ENCODE measurements at places on chromosomes 6 and 20.

DNA sequence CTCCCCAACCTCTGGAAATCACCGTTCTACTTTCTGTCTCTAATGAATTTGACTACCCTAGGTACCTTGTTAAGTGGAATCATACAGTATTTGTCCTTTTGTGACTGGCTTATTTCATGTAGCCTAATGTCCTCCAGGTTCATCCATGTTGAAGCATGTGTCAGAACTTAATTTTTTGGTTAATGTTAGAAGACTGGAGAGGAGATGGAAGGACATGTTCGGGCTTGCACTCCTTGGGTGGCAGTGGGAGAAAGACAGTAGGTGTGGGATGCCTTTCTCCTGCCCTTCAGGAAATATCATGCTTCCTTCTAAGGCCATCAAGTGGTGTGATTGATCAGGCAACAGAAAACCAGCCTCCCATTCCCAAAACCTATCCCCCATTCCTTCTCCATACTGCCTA is 61.1 kb upstream of the RNF144B start:
- no peak for DNase-seq

GRCh38 chr6:63245909-63246308 is 34.6 kb downstream of the FKBP1C start:
- DNase-seq: no peak

DNA sequence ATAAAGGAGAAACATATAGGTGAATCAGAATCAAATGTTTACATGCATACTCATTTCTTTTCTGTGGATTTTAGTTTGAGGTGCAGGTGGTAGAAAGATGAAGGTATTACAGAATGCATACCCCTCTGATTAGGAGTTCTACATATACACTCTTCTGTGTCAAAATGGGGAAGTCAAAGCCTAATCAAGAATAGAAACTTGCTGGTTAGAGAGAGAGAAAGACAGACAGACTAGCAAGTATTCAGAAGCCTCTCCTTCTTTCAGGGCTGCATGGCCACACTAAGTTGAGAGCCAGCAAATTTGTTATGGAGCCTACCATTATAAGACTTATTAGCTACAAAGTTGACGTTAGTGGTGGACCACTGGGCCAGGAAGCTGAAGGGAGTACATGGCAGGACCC is 358.3 kb upstream of the EYS start:
- DNase-seq: no peak

DNA sequence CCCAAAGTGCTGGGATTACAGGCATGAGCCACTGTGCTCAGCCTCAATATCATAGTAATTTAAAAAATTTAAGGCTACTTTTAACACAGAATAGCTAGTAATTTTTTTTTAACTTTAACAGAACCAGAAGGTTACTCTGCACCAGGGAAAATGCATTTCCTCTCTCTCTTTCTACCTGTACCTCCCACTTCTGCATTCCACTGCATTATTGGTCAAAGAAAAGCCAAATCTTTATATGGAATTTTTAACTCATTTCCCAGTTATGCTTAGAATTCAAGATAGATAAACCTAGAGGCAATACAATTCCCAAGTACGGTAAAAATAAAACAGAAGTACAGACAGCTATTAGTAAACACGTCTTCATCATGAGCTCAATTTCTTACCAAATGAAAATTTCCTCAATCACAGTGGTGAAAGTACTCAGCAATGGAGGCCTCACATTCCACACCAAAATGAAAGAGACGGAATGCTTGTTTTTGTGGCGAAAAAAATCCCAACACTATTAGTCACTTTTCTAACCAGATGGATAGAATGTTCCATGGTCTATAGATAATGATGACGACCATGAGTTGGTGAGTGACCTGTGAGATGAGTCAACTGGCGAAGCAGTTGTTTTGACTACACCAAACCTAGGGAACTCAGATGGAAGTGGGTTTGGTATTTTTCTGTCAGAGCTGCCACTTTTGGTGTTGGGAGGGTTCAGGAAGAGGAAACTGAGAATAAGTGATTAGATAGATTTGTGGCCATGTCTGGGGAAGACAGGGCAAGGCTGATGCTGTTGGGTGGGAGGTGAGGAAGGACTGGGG is 104.7 kb upstream of the SGK1 start:
- no peak for DNase-seq

- DNase-seq: no peak
These were observed 2.3 kb upstream of the MARCKS start for GRCh38 chr6:113854531-113855499.

GRCh38 chr6:70557998-70558397 is 8.7 kb upstream of the SDHAF4 start:
- no peak for DNase-seq

DNA sequence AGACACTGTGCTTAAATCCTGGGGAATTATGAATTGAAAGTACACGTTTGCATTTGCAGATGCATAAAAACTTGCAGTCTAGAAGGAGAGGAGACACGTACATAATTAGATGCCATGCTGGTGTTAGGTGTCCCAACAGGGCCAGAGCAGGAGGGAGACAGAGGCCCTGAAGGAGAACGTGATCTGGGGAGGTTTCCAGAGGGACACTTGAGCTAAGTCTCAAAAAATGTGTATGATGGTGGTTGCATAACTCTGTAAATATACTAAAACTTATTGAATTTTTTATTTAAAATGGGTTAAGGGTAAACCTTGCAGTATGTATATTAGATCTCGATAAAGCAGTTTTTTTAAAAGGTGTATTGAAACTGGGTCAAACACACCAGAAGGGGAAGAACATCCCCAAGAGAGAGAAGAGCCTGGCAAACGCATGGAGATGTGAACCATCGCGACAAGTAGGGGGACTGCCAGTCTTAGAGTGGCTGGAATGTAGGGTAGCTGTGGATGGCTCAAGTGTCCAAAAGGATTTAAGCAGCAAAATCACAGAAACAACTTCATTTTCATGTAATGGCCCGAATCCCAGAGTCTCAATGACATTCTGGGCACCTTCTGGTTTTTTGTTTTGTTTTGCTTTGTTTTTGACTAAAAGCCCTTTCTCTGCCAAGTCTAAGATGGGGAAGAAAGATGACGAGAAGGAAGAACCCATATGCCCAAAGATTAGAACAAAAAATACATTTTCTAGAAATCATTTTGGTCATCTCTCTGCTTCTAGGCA is 15.3 kb downstream of the TRAF3IP2 start:
- no peak for DNase-seq

DNA sequence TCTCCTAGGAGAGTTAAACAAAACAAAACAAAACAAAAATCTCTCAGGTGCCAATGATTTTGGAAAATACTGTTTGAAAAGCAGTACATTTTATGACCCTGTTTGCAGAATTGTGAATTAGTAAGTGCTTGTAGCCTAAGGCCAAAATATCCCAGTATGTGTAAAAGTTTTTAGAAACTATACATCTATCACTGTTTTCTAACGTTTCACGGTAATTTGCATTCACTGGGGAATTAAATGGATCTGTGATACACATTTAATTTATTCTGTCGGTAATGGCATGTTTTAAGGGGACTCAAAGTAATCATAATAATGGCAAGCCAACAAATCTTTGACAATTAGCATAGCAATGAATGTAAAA is 95.6 kb upstream of the FAM184A start:
- DNase-seq: no peak

DNA sequence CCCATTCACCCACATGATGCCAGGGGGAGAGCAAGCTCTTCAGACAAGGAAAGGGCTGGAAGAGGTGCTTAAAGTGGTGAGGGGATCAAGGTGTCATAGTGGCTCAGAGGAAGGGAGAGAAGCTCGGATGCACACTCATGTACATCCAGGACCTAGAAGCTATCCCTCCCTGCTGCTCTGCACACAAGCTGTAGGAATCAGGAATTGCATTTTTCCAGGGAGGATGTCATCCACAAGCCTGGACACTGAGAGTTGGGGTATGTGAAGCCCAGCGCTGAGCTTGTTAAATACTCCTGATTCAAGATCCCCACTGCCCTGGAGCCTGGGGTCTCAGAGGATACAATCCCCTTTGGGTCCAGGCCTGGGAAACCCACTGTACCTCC is 85.8 kb upstream of the CCDC167 start:
- DNase-seq: no peak

- no peak for DNase-seq
These were observed 1.3 kb upstream of the PPP1R3G start for GRCh38 chr6:5083813-5084359.

DNA sequence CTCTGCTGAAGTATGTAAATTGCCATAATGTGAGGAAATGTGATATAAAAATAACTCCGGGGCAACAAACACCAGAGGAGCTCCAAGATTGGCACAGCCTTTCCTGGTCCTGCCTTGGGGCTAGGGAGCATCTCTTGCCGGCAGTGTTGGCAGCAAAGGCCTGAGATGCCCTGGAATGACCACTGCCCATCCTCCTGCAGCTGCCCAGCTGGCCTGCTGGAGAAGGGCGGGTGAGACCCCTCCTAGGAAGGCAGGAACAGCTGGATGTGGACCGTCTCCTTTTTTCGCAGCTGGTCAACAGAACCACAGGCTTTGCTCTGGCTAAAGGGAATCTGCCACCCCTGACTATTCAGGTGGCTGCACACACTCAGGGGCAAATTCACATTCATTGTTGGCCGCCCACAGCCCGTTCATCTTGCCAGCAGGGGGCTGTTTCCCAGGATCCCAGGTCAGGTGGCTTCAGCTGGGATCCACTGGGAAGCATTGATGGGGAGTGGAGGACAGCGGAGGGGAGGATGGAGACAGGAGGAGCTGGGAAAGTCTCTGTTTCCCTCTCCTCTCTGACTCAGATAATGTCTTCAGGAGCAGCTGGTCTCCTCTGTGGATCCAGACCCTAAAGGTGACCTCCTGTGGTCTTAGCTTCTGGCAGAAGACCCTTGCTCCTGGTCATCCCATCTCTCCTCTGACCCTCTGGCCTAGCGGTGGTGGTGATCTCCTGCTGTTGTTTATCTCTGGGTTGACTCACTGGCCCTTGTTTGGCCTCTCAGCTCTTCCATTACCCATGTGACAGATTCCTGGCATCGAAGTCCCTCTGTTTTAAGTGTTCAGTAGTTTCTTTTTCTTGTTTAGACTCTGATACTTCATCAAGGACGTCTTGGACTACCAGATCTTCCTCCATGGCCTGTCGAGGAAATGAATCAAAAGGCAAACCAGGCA is 336.7 kb downstream of the DHX35 start:
- no peak for DNase-seq

DNA sequence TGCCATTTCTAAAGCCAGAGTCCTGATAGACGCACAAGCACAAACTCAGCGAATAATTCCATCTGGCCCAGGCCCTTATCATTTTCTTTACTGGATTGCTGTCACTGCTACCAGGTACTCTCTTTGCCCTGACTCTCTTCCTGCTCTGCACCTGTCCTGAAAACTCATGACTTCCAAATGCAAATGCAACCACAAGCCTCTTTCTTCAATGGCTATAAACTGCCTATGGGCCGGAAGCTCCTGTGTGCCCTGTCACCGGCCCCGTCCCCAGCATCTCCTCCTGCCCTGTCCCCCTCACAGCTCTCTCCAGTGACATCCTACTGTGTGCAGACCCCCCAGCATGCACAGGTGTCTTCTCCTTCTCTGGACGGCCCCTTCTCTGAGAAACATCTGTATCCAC is 302.6 kb downstream of the GMDS start:
- no peak for DNase-seq

DNA sequence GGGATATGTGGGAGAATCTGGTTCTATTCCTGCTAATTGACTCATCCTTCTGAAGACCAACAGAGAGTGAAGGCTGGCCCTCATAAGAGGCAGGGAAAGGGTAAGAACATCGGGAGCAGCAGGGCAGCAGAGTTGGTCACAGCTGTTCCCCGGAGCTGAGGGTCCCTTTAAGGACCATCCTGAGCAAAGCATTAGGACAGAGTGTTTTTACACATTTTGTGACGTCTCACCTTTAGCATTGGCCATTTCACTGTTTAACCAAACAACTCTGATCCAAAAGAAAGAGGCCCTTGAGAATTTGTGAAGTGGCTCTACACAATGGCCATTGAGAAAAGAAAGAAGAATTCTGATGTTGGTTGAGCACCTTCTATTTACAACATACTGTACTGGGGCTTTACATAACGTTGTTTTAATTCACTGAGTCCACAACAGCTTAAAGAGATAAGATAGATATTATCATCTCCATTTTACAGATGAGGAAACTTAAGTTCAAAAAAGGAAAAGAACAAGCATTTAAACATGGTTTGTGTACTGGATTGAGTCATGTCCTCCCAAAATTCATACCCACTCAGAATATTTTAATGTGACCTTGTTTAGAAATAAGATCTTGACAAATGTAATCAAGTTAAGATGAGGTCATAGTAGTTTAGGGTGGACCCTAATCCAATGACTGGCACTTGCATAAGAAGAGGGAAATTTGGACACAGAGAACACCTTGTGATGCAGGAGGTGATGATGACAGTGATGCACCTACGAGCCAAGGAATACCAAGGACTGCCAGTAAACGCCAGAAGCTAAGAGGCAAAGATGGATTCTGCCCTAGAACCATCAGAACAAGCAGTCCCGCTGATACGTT is 62.0 kb downstream of the VGLL2 start:
- DNase-seq: no peak

GRCh38 chr6:73131706-73132105 is 93.6 kb downstream of the KHDC1L start:
- DNase-seq: no peak

GRCh38 chr6:161394437-161394836 is 120.6 kb upstream of the AGPAT4 start:
- DNase-seq: no peak

GRCh38 chr20:6094063-6094462 is 28.8 kb downstream of the FERMT1 start:
- DNase-seq: no peak

DNA sequence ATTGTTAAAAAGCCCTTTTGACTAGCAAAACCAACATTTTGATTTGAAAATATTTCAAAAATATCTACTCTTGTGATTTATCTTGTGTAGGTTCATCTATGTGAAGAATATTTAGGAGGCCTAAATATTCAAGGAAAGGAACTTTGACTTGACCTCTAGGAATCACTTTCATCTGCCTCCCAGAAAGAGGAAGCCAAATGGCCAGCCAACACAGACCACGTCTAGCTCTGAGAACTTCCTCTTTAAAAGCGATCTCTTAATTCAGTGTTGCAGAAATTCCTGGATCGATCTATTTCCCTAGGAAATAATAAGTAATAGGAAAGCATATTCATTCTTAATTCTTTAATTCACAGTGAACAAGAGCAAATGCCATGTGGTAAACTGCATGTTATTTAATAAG is 9.6 kb upstream of the MOXD1 start:
- DNase-seq: no peak

DNA sequence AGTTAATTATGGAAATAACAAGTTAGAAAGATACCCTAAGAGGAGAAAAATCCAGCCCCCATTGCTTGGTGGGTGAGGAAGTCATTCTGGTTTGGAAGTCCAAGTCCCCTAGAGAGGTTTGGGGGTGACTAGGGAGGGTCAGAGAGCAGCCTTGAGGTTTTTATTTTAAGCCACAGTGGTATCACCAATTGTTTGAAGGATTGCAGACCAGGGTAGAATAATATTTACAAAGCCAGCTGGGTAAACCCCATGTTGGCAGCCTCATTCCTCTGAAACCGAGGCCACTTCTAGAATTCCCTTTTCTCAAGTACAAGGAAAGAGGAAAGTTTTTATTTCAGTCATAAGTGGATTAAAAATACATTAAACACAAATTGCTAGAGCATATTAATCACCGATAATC is 99.7 kb downstream of the TMEM170B start:
- no peak for DNase-seq
